ENCODE measurements at places on chromosomes 6 and 20.

DNA sequence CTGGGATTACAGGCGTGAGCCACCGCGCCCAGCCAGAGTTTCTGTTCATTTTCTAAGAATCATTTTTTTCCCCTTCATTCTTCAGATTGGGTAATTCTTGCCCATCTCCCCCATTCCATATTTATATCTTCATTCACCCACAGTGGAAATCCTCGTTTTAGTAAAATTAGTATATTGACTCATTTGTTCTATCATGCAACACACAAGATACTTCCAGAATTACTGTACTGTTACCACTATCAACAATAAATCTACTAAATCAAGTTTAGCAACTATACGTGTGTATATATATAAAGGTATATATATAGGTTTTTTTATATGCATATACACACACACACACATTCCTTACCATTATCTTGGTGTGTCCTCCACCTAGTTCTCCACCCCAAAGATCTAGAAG lies 41.2 kb upstream of the KCNG1 start:
- DNase-seq = no peak

DNA sequence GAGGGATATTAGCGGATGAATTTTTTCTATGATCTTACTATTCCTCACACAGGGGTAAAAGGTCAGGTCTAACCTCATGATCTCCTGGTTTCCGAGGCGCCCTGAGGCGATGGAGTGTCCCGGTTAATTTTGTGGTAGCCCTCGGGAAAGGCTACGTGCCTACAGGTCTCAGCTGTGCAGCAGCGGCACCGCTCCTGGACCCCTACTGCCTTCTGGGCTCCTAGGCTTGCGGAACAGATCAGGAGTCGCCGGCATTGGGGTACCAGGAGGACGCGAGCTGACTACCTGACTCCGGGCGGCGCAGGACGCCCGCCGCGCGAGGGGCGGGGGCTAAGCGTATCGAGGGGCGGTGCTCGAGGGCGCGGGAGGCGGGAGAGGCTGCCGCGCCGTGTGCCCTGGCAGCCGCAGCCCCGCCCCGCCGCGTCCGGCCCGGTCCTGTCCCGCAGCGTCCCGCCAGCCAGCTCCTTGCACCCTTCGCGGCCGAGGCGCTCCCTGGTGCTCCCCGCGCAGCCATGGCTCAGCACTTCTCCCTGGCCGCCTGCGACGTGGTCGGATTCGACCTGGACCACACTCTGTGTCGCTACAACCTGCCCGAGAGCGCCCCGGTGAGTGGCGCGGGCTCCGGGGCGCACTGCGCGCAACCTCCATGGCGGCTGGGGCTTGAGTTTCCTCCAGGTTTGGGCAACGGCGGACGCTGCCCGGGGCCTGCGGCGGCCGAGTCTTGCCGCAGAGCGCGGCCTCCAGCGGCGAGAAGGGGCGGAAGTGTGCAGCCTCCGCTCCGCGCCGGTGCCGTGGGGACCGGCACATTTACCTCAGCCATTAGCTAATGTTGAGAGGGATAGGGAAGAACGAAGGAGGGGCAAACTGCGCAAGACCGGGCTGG lies at the start of gene NT5DC1:
TSS of gene NT5DC1 (plus strand) at position 435 of the 883 bp plus-strand sequence. CDS start at position 513, 78 bp downstream.
- DNase-seq = peak; percentile 91

GRCh38 chr6:27667657-27668441 lies 194.9 kb upstream of the ZNF184 start:
- DNase-seq = peak; percentile 79

DNA sequence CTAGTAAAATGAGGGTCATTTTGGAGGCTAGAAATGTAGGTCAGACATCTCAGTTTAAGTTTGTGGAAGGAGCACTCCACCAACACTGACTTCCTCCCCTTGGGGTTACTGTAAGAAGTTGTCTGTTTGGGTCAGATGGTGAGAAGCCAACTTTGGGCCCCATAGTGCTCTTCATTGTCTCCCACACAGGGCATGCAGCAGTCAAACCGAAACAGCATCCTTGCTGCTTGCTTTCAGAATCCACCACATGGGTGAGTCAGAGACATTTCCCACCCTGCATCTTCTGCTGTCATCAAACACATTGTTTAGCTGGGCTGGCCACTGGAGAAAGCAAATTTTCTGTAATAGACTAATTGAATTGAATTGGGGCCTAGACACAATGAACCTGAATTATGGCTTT lies 16.8 kb downstream of the IL17F start:
- DNase-seq = no peak

- DNase-seq = no peak
These were observed 11.1 kb upstream of the PM20D2 start for GRCh38 chr6:89134723-89135122.

- DNase-seq = peak; percentile 18
These were observed 58.5 kb upstream of the B3GAT2 start for GRCh38 chr6:71015392-71015791.

DNA sequence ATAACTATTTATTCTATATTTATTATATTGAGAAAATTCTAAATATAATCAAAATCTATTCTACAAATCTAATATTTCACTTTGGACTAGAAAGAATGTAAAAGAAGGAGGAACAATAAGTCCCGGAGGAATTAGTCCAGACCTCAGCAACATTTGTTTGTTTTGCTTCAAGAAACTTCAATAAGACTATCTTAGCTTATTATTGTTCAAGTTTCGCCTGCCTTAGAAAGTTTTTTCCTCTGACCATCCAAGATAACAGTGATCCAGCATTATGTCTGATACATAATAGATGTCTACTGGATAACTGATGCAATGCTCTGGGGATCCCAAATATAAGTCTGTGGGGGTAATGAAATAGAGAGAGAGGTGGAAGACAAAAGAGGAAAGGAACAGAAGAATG lies 28.7 kb upstream of the NT5E start:
- no peak for DNase-seq

GRCh38 chr6:96826865-96827264 lies 10.4 kb downstream of the GPR63 start:
- DNase-seq = peak; percentile 32

DNA sequence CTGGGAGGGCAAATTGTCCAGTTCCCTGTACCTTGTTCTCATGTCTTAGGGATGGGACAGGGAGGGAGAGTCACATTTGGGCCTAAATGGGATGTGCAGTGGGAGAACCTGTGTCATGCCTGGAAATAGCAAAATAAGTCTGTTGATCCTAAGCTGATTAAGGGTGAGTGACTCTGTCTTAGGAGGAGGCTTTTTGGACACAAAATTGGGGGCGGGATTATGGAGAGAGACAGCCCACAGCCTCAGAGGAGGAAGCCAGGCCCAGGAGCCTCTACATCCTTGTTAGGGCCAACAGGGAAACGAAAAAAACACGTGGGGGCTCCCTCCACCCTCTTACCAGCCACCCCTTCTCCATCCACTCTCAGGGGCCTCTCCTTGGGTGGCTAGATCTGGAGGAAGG lies 2.2 kb downstream of the KCNB1 start:
- DNase-seq = no peak

All from OCI-M1 (cell line).